Liver (tissue), 10 donors: ENCODE measurements at places on chromosomes 12 and 14. TPM values are rescaled to one million over a fixed set of nuclear protein-coding genes. Genes with fewer than 3 reads are reported as not detected.

Gene KLRK1
- polyA plus RNA-seq: 1.6 TPM

DNA sequence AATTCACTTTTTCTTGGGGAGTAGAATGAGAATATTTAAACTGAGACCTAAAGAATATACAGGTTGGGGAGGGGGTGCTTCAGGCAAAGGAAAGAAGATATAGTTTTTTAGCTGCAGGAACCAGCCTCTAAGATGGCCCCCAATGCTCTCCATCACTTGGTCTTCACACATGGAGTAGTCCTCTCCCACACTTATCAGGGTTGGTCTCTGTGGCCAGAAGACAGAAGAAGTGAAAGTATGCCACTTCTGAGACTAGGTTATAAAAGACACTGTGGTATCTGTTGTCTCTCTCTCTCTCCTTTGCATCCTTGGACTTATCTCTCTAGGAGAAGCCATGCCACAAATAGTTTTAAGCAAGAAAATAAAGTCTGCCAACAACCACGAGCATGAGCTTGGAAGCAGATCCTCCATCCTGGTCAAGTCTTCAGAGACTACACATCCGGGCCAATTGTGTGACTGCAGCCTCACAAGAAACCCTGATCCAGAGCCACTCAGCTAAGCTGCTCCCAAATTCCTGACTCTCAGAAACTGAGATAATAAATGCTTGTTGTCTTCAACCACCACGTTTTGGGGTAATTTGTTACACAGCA lies 18.0 kb downstream of the PUS7L start:
- no peaks in the 10 kb centered on the region for H3K27me3 ChIP-seq
- H3K4me3 ChIP-seq: no peak overlapping the region
- DNase-seq: no peak
- no peaks in the 10 kb centered on the region for H3K4me1 ChIP-seq
- H3K27ac ChIP-seq: no peak overlapping the region

GRCh38 chr12:16385782-16386646 lies 38.6 kb downstream of the MGST1 start:
- no peaks in the 10 kb centered on the region for H3K36me3 ChIP-seq
- no peak overlapping the region for H3K4me3 ChIP-seq
- no peak for DNase-seq
- H3K27ac ChIP-seq: no peak overlapping the region
- no peaks in the 10 kb centered on the region for H3K27me3 ChIP-seq

Gene FLRT2
- polyA plus RNA-seq: 1.3 TPM

Gene FBXL14
- polyA plus RNA-seq: 4.8 TPM

DNA sequence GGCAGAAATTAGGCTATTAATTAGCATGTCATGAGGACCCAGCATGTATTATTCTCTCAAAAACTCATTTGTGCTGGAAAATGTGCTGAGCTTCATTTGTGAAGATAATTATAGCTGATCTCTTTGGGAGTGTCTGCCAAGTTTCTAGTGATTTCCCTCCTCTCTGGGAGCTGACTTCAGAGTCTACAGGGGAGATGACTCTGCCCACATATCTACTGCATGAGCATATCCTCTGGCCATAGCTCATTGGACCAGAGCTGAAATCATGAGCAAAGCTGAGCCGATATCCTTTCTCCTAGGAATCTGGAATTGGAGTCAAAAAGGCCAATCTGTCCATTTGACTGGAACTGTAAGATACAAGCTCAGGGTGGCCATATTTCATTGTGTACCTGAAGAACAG lies 5.9 kb downstream of the CCDC198 start:
- peaks cover under 1% of the 10 kb centered on the region for H3K36me3 ChIP-seq
- H3K4me1 ChIP-seq: no peaks in the 10 kb centered on the region
- DNase-seq: no peak
- H3K27ac ChIP-seq: no peak overlapping the region

DNA sequence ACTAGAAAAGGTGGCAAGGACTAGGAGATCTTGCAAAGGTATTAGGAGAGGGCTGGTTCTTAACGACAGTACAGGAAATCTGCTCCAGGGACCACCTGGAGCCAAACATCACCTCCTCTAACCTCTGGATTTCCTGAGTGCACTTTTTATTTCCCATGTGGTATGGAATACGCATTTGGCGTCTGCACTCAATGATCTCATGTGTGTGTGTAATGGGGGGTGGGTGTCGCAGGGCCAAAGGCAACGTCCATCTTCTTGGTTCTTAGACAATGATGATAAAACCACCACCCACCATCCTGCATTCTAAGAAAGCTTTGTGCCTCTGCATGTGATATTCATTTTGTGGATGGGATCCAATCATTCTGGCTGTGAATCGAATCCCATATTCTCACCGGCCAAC lies 68.8 kb downstream of the CLMN start:
- H3K4me3 ChIP-seq: no peak overlapping the region
- H3K27me3 ChIP-seq: no peaks in the 10 kb centered on the region
- peaks cover 9% of the 10 kb centered on the region for H3K4me1 ChIP-seq

Gene BATF
- 0.92 TPM for polyA plus RNA-seq

GRCh38 chr12:127501916-127502315 lies 765.1 kb upstream of the TMEM132C start:
- H3K27me3 ChIP-seq: no peaks in the 10 kb centered on the region
- H3K4me3 ChIP-seq: no peak overlapping the region
- H3K27ac ChIP-seq: no peak overlapping the region
- DNase-seq: no peak
- no peaks in the 10 kb centered on the region for H3K36me3 ChIP-seq

DNA sequence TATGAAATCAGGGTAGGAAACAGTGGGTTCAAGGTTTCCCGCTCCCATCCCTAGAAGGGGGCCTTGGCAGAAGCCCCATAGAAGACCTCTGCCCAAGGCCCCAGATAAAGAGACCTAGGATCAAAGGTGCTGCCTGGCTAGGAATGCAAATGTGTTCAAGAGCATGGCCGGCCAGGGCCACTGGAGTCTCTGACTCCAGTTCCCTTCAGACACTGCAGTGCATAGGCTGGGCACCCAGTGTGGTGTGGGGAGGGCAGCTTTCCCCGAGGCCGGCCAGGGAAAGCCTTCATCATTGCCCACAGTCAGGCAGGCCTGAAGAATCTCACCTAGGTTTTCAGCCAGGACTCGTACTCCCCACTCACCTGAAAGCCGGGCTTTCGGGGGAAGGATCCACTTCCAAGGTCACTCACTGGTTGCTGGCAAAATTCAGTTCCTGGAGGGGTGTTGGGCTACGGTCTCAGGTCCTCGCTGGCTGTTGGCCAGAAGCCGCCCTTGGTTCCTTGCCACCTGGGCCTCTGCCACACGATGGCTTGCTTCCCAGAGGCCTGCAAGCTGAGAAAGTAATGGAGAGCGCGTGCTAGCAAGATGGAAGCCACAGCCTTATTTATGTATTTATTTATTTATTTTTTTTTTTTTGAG lies 9.7 kb upstream of the PEBP1 start:
- H3K27me3 ChIP-seq: no peaks in the 10 kb centered on the region
- DNase-seq: no peak
- peaks cover 16% of the 10 kb centered on the region for H3K4me1 ChIP-seq

GRCh38 chr12:31599053-31599452 lies 8.1 kb upstream of the DENND5B start:
- no peaks in the 10 kb centered on the region for H3K36me3 ChIP-seq
- DNase-seq: no peak
- no peaks in the 10 kb centered on the region for H3K4me1 ChIP-seq
- H3K27ac ChIP-seq: no peak overlapping the region
- H3K27me3 ChIP-seq: no peaks in the 10 kb centered on the region
- no peak overlapping the region for H3K4me3 ChIP-seq

GRCh38 chr14:80714474-80714873 lies 227.1 kb downstream of the CEP128 start:
- H3K27me3 ChIP-seq: no peaks in the 10 kb centered on the region
- H3K27ac ChIP-seq: no peak overlapping the region
- H3K4me3 ChIP-seq: no peak overlapping the region
- no peaks in the 10 kb centered on the region for H3K36me3 ChIP-seq
- no peaks in the 10 kb centered on the region for H3K4me1 ChIP-seq

Gene OTOGL
- 0.01 TPM for polyA plus RNA-seq

- no peaks in the 10 kb centered on the region for H3K4me1 ChIP-seq
- no peak overlapping the region for H3K4me3 ChIP-seq
- no peaks in the 10 kb centered on the region for H3K36me3 ChIP-seq
- no peak for DNase-seq
Measured at GRCh38 chr14:76727384-76727783, 33.9 kb upstream of the VASH1 start.

GRCh38 chr12:20188930-20189653 lies 179.2 kb upstream of the PDE3A start:
- DNase-seq: no peak
- H3K4me3 ChIP-seq: no peak overlapping the region
- H3K36me3 ChIP-seq: no peaks in the 10 kb centered on the region

DNA sequence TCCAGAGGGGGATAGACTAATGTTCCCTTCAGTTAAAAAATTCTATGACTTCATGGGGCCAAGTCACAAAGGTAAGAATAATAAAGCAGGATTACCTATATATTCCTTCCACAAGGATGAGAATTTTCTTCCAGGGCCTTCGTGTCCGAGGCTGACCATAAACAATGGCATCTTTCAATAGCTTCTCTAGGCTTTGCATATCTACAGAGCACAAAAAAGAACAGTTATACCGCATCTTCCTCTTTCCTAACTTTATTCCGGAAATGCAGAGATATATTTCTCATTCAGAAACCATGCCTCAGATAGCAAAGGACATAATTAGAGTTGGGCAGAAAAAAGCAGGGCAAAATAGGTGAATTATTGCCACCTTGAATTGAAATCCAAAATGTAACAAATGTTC lies 58.3 kb upstream of the ISM2 start:
- peaks cover 17% of the 10 kb centered on the region for H3K36me3 ChIP-seq
- H3K27ac ChIP-seq: no peak overlapping the region
- DNase-seq: no peak

GRCh38 chr12:25716842-25717241 lies 163.8 kb upstream of the LMNTD1 start:
- H3K36me3 ChIP-seq: no peaks in the 10 kb centered on the region
- no peaks in the 10 kb centered on the region for H3K27me3 ChIP-seq
- H3K4me1 ChIP-seq: no peaks in the 10 kb centered on the region
- H3K4me3 ChIP-seq: no peak overlapping the region

DNA sequence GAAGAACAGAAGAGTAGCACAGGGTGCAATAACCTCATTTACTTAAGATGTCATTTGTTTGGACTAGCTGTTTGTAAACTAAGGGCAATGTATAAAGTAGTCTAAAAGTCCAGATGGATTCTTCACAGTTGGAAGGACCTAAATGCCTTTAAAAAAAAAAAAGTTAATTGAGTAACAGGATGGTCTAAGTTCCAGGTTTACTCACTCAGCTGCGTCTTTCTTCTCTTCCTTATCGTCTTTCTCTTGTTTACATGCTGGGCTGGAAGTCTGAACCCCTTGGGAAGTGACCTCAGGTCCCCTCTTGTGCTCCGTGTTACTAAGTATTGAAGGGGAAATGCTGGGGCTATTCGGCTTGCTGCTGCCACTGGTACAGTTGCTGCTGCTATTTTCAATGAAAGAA lies 82.5 kb downstream of the SH2B3 start:
- DNase-seq: no peak
- H3K36me3 ChIP-seq: peaks cover 8% of the 10 kb centered on the region
- H3K4me3 ChIP-seq: no peak overlapping the region
- no peaks in the 10 kb centered on the region for H3K27me3 ChIP-seq

- H3K4me1 ChIP-seq: no peaks in the 10 kb centered on the region
- no peak overlapping the region for H3K27ac ChIP-seq
- H3K27me3 ChIP-seq: no peaks in the 10 kb centered on the region
- DNase-seq: no peak
Measured at GRCh38 chr14:104011824-104012517, 69.6 kb upstream of the RD3L start.
